ENCODE measurements at places on chromosomes 16 and 17.

DNA sequence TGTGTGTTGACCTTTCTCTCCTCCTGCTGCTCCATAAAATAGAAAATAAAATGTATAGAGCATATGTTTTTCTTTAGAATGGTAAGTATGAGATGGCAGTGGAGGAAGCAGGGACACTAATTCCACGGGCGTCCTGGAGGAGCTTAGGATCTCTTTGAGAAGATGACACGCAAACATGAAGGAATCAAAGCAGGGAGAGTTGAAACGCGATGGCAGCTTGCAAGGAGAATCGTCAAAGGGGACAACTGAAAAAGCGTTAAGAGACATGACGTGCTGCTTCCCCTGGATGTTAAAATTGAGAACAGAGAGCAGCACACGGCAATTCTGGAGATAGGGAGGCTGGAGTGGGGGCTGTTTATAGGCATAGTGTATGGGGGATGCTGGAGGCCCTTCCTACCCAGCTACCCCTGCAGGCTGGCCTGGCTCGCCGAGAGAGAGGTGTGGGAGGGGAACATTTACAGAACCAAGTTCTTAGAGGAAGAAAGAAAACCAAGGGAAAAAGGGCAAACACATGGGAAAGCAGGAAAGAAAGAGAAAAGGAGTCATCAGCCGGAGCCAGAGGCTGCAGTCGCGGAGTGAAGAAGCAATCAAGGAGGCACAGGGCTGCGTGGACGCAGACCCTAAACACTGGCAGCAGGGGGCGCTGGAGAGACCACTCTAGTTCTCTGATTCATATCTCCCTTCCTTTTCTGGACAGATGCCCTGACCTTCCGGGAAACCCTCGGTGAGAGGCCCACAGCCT lies 55.8 kb downstream of the MYH13 start:
- DNase-seq, result no peak

DNA sequence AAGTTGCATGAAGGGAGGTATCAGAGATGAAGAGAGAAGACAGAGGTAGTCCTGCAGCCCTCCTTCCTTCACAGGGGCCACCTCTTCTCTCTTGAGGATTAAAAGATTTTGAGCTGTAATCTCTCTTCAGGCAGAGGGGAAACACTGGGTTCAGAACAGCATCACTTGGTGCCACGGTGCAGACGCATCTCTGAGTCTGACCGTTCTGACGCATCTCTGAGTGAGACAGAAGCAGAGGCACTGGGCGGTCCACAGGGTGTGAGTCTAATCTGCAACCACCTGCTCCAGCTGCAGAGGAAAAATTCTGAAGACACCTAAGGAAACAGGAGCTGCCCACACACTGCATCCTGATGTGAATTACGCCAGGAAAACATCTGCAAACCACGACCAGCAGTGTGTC lies 5.3 kb upstream of the KRT37 start:
- DNase-seq, result no peak

GRCh38 chr17:17119533-17119932 lies 77.3 kb downstream of the MPRIP start:
- no peak for DNase-seq

DNA sequence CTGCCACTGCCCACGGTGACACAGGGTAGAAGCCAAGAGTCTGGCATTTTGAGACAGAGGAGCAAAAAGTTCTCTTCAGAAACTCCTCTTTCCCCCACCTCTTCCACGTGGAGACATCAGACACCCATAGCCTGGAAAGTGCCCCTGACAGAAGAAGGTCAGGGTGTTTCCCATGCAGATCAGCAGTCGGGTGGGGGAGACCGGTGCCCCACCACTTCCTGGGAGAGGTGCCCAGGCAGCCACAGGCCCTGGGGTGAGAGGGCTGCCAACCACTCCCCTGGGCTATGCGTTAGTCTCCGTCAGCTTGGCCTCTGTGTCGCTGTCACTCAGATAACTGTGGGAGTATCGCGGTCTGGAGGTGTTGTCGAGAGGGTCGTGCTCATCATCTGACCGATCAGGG lies 31.5 kb downstream of the PIPOX start:
- no peak for DNase-seq

GRCh38 chr17:8175795-8176196 lies 384 bp downstream of the TMEM107 start:
- DNase-seq, result no peak

GRCh38 chr16:85716680-85717038 lies 27.9 kb upstream of the GINS2 start:
- no peak for DNase-seq

DNA sequence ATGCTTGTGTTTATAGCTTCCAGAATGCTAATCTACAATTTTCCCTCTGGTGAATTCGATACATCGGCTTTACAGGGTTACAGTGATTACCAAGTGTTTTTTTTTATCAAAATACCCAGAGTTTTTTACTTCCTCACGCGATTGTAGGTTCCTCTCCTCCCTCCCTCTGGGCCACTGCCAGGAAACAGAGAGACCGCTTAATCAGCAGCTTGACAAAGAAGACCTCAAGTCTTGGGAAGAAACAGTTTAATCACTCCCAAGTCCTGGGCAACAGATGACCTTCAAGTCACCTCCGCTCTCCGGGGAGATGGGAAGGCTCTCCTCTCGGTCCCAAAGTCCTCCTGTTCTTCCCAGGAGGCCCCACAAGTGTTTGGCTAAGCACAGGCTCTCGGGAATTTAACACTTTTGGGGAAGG lies 23.5 kb downstream of the SMTNL2 start:
- DNase-seq, result no peak

- no peak for DNase-seq
Measured at GRCh38 chr16:84460406-84461028, 43.9 kb downstream of the MEAK7 start.

DNA sequence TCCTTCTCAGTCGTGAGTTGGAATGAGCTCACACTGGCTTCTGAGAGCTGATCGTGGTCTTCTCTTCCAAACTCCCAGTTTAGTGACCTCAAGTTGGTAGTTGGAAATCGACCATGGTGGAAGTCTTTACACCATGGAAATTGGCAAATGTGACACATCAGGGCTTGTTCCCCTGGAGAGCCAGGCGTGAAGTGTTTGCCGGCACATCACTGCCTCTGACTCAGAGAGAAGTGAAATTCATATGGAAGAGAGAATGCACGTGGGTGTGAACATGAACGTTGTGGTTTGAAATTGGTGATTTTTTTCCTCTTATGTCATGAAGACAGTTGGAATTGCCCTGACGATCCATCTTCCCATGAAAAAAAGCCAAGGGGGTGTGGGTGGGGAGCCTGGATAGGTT lies 47.4 kb downstream of the AXIN2 start:
- DNase-seq, result no peak

GRCh38 chr17:75356260-75356937 lies 49.1 kb downstream of the GRB2 start:
- DNase-seq, result no peak

GRCh38 chr17:78241277-78242023 lies 10.0 kb downstream of the TMEM235 start:
- no peak for DNase-seq

DNA sequence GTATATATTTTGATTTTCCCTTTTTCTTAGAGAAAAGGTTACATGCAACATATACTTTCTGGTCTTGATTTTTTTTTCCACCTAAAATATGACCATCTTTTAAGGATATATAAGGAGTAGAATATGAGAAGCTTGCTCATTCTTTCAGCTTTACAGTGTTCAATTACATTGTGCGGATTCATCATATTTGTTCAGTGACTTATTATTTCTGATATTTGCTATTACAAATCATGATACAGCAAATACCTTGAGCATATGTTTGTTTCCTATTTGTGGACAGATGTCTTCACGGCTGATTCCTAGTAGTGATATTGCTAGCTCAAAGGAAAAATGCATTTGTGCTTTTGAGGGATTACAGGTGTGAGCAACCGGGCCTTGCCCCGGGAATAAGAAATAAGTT lies 18.1 kb downstream of the KATNIP start:
- no peak for DNase-seq

DNA sequence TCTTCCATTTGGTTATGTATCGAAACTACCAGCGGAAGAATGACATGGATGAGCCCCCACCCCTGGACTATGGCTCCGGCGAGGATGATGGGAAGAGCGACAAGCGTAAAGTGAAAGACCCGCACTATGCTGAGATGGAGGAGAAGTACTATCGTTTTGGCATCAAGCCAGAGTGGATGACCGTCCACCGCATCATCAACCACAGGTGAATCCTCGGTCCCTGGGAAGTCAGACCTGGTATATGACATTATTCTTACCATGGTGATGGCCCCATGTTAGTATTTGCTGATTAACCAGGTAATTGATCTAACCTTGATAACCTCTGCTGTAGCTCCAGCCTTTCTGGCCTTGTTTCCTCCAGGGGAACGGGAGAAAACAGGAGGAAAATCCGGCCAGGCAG lies 8.5 kb downstream of the CHD3 start:
- DNase-seq, result no peak
